ENCODE measurements at places on chromosomes 16 and 17.
A peak's percentile ranks its signal among the peaks of the same experiment; 100 is the strongest.

- H3K4me3 ChIP-seq, result no peak overlapping the region
- no peaks in the 10 kb centered on the region for H3K27me3 ChIP-seq
- peaks cover 7% of the 10 kb centered on the region for H3K36me3 ChIP-seq
These were observed 54.3 kb downstream of the AMFR start for GRCh38 chr16:56370875-56371659.

DNA sequence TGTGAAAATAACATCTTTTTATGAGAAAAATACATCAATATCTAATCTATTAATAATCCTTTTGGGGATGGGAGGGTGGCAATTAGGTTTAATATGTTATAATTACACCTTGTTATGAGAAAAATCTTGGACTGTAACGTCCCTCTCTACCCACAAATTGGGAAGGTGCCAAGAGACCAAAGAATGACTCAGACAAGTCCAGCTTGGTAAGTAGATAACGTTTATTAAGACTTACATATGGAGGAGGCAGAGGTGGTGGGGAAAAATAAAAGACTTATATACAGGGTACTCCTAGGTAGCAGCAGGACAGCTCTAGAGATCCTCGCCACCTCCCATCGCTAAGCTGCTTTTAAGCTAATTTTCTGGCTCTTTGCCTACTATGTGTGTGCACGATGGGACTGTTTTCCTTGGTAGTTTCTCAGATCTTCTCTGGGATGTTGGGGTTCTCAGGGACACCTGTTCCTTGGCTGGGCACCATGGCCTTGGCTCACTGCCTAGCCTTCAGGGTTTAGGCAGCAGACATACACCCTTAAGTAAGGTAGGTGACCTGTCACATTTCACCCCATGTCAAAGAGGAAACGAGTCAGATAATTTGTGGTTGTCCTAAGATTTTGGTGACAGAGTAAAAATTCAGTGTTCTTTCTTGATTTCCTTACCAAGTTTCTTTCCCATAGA is 31.5 kb downstream of the RBL2 start:
- peaks cover 15% of the 10 kb centered on the region for H3K36me3 ChIP-seq
- no peak overlapping the region for H3K27ac ChIP-seq
- no peaks in the 10 kb centered on the region for H3K27me3 ChIP-seq

- DNase-seq, result no peak
- H3K36me3 ChIP-seq, result no peaks in the 10 kb centered on the region
- no peaks in the 10 kb centered on the region for H3K4me1 ChIP-seq
- no peaks in the 10 kb centered on the region for H3K27me3 ChIP-seq
- H3K4me3 ChIP-seq, result no peak overlapping the region
These were observed 13.6 kb upstream of the STH start for GRCh38 chr17:45985447-45985846.

DNA sequence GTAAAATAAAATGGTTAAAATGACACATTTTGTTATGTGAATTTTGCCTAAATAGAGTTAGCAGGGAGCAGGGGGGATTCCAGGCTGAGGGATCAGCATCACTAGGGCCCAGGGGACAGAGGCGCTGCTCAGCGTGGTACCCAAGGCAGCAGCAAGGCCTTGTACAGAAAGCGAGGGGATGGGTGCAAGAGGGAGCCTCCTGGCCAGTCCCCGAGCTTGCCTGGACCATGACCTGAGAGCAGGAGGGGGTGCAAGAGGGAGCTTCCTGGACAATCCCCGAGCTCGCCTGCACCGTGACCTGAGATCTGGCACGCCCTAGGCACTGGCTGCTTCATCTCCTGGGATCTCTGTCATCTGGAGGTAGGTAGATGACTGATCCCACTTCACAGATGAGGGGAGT is 17.3 kb upstream of the JPH3 start:
- H3K36me3 ChIP-seq, result no peaks in the 10 kb centered on the region
- H3K4me1 ChIP-seq, result peaks cover 6% of the 10 kb centered on the region
- DNase-seq, result no peak
- no peak overlapping the region for H3K4me3 ChIP-seq
- no peak overlapping the region for H3K27ac ChIP-seq

GRCh38 chr16:84618581-84619460 is 943 bp upstream of the COTL1 start:
- H3K4me1 ChIP-seq, result peaks cover 31% of the 10 kb centered on the region
- H3K4me3 ChIP-seq, result peak overlapping the region; percentile 69
- H3K27ac ChIP-seq, result peak overlapping the region; percentile 41
- peaks cover 10% of the 10 kb centered on the region for H3K36me3 ChIP-seq

Measured in natural killer cell treated with Interleukin-12 subunit alpha and Interleukin-12 subunit beta and Interleukin-15 and Interleukin-18, amount 100 ng/mL, for 72 hours (primary cell).